ENCODE measurements at places on chromosomes 1 and 21. TPM values are rescaled to one million over a fixed set of nuclear protein-coding genes. Genes with fewer than 3 reads are reported as not detected.

EDARADD gene
- total RNA-seq = 3.3 TPM

SCYL3 gene
- total RNA-seq = 4.2 TPM

- no peak for DNase-seq
Measured at GRCh38 chr1:17351598-17352324, 20.2 kb upstream of the PADI6 start.

- no peak for DNase-seq
Measured at GRCh38 chr1:179930867-179931266, 23.7 kb upstream of the CEP350 start.

- no peak for DNase-seq
Measured at GRCh38 chr1:235745503-235746136, 96.0 kb upstream of the GNG4 start.

DNA sequence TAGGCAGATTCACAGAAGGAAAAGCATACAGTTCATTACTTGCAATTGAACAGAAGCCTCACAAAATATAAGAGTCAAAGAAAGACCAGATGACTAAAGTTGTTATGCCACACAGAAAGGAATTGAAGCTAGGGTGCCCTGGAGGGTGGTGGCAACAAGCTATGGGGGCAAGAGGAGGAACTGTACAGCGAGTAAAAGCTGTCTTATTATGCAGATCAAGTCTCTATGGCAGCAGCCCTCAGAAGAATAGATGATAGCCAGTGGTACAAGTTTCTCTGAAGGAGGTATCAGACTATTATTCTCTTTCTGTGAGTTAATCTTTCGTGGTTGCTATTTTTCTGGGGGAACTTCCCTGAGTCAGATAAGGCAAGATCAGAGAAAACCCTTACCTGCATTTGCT, 72.2 kb downstream of the C21orf91 start:
- no peak for DNase-seq
